ENCODE measurements at places on chromosomes 1 and 21.
A peak's percentile ranks its signal among the peaks of the same experiment; 100 is the strongest.

DNA sequence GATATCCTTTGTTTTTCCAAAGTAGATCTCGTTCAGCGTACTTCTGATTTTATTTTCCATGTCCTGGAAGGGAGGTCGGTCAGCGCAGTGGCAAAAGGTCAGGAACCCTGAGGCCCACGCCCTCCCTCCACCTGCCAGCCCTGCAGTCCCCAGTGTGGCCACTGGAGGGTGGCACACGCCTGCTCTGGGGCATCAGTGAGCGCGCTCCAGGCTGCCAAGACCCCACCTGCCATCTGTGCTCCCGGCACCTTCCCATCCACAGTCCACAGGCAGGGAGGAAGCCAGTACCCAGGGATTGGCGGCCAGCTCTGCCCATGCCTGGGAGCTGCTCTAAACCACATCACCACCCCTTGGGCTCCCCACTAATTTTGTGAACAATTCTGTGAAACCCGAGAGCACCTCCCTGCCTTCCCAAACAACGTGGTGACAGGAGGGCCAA is 32.3 kb downstream of the SLC66A1 start:
- DNase-seq = no peak

DNA sequence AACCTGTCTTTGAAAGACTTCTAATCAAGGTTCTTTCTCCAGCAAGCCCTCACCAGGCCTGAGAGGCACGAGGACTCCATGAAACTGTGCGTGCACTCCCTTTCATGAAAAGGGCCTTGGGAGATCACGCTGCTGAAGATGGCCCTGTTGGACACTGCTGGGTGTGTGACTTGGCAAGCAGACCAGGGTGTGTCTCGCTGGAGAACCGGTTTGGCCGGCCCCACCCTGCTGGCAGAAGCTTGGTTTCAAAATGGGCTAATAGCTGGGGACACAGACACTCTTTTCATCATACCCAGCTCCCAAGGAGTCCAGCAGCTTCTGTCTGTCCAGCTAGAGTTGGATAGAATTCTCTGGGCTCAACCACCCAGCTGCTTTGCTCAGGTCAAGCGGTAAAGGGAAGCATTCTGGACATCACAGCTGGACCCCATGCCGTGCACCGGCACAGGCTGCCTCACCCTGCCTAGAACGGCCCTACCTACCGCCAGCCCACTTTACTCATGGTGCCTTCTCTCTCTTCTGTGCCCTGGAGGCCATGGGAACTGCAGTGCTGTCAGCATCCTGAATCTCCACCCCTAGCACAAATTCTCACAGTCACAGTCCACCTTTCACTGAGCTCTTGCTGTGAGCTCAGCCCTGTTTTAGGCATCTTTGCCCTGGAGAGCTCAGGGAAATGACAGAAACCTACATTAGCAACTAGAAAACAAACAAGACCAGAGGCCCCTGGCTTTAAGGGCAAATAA is 24.6 kb downstream of the PKP1 start:
- no peak for DNase-seq

- DNase-seq = no peak
Observed at GRCh38 chr1:201026836-201027235, 3.3 kb upstream of the KIF21B start.

- DNase-seq = no peak
Observed at GRCh38 chr1:76830373-76830772, 36.9 kb upstream of the ST6GALNAC5 start.

- DNase-seq = no peak
Observed at GRCh38 chr1:87549738-87550137, 221.1 kb downstream of the LMO4 start.

- no peak for DNase-seq
Observed at GRCh38 chr1:157723157-157723556, 22.6 kb upstream of the FCRL3 start.

- no peak for DNase-seq
Observed at GRCh38 chr1:182147136-182147820, 85.8 kb upstream of the ZNF648 start.

DNA sequence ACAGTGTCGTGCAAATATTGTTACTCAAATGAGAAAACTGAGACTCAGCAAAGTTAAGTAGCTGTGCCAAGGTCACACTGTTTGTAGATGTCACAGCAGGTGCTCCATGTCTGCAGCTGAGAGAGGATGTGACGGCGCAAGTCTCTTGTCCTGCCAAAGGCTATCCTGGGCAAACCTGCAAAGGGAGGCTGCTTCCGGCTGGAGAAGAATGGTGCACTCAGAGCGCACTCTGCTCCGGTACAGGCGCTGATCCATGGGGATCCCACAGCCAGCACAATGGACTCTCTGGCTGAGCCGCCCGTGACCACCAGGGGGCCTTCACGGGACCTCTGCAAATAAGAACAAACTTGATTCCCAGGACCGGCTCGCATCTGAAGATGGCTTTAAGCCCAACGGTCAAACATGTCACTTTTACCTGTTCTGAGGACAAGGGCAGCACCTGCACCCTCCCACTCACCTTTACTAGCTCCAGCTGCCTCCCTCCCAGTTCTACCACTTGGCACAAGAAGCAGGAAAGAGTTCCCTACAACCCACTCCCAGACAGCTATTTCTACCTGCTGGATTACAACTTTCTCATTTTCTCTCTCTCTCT is 21.9 kb downstream of the RD3 start:
- no peak for DNase-seq

- no peak for DNase-seq
Observed at GRCh38 chr1:216528816-216529215, 105.6 kb upstream of the USH2A start.

DNA sequence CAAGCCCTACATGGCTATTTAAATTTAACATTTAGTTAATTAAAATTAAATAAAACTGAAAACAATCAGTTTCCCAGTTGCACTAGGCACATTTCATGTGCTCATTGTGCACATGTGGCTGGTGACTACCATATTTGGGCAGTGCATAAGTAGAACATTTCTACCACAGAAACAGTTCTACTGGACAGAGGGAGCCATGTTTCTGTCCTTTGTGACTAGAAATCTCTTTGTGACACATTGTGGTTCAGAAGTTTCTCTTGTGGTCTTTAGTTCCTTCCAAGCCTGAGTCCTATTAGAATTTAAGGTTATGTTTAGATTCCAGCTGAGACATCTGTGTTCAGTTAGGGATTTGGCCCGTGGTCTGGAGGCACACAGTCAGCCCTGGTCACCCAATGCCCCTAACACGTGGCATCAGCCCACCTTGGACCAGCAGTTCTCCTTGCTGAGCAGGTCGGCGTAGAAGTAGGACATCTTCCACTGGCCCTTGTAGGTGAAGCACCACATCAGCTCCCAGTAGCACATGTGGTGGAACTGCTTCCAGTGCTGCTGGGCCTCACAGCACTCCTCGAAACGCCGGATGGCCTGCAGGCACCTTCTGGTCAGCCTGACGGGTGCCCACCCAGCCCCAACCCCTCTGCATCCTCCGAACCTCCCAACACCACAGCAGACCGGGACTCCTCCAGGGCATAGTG is 29.1 kb downstream of the TTC39A start:
- no peak for DNase-seq

- DNase-seq = peak; percentile 67
Observed at GRCh38 chr1:22132517-22133235, 10.2 kb downstream of the WNT4 start.

DNA sequence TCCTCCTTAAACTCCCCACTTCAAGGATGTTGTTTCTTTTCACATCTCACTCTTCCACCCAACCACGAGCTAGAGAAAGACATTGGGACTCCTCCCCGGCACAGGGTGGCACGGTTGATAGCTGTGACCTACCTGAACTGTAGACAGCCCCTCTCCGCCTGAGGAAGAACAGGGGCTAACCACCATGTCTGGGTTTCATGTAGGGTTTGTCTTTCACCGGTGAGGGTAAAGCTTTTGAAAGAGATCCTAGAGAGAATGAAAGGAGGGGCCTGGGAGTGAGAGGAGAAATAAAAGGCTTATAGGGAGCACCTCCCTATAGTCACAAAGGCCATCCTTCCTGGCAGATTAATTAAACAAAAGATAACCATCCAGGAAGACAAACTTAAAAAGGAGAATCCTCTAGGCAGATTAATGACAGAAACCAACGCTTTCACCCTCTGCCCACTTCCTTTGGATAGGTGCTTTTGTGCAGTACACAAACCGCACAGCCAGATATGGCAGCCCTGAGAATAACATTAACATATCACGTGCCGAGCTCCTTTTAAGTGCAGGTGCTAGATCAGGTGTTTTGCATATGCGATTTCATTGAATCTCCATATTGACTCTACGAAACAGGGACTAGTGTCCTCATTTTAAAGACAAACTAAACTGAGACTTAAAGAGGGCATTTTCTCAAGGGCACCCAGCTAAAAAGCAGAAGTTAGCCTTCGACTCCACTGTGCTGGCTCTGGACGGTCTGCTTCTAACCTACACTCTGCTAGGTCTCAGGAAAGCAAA is 178.1 kb upstream of the RUNX1 start:
- DNase-seq = no peak

GRCh38 chr1:99737016-99737415 is 29.4 kb downstream of the FRRS1 start:
- peak; percentile 43 for DNase-seq

DNA sequence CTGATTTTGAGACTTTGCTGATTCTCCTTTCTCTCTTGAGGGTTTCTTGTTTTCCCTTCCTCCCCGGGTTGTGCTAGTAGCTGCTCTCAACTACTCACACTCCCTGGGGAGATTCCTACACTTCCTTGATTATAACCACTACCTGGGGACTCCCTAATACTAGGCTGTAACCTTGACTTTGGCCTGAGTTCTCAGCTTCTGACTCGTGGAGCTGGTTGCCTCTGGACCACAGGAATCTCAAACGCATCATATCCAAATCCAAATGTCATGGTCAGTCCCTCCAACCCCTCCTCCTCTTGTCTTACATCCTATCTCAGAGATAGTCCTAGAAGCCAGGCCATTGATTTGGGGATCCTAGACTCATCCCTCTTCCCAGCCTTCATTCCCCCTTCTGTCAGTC is 12.0 kb downstream of the MOV10 start:
- no peak for DNase-seq

DNA sequence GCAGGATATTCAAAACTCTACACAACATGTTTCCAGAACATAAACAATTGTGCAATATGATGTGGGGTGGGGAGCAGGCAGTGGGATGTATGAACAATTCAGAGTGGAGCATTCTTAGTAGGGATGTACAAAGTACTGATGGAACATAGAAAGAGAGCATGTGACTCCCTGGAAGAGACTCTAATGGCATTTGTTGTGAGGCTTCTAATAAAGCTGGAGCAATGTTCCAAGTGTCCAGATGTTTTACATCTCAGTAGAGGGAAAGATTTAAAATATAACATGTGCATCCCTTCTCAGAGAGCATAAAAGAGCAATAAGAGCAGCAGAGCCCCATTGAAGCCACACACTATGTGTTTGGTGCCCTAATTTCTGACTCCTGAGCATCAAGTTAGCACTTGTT is 116.5 kb downstream of the BRINP2 start:
- no peak for DNase-seq

Measured in retinal pigment epithelial cell (primary cell).